Ovary (tissue), 10 donors: ENCODE measurements at places on chromosomes 4 and X.

DNA sequence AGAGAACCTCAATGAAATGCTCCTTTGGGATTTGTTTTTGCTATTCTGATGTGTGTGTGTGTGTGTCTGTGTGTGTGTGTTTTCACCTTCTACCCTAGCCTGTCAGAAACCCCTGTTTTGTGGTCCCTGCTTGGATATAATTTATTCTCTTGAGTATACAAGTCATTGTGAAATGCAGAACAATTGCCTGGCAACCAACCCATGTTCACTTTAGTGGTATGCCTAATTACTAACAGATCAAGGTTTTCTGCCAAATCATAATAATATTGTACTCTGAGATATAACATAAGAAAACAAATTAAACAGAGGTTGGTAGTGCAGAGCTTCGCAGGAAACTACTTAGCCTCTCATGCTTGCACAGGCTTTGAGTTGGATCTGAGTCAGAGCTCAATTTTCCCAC lies 7.0 kb upstream of the TET2 start:
- DNase-seq, result no peak

GRCh38 chr4:122623637-122624166 lies 2.8 kb upstream of the IL21 start:
- no peak for DNase-seq

DNA sequence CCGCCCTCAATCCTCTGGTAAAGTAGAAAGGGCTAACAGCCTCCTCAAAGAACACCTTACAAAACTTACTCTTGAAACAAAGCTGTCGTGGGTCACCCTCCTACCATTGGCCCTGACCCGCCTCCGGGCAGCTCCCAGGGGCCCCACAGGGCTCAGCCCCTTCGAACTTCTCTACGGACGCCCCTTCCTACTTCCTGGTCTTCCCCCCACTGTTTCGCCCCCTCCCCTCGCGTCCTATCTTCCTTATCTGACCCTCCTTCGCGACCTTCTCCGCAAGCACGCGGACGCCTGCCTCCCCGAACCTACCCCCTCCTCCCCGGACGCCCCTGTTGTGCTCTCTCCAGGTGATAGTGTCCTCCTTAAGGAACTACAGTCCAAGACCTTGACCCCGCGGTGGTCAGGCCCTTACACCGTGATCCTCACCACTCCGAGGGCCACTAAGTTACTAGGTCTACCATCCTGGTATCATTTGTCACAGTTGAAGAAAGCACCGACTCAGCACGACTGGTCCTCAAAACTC lies 963.1 kb downstream of the RPA4 start:
- no peak for DNase-seq

DNA sequence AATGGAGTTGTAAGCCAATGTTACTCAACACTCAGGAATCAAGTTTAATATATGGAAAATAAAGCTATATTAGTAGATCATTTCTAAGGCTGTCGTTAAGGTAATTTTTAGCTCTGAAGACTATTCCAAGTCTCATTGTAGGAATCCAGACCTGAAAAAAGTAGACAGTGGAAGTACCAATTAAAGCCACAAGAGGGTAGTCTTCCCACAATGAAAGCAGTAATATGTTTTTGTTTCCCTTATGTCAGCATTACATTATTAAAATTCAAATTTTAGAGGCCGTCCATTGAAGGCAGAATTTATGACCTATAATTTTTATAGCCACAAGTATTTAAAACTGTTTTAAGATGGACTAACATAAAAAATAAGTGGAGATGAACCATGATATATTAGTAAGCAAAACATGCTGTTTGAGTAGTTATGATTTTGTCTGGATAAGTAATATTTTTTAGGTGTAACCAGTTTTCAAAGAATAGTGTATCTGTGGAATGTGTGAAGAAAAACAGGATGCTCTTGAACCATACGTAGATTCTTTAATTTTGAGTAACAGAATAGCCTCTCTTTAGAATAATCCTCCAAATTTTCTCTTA lies 372.6 kb upstream of the TECRL start:
- no peak for DNase-seq

GRCh38 chrX:110847334-110847733 lies 51.7 kb upstream of the CHRDL1 start:
- DNase-seq, result no peak

DNA sequence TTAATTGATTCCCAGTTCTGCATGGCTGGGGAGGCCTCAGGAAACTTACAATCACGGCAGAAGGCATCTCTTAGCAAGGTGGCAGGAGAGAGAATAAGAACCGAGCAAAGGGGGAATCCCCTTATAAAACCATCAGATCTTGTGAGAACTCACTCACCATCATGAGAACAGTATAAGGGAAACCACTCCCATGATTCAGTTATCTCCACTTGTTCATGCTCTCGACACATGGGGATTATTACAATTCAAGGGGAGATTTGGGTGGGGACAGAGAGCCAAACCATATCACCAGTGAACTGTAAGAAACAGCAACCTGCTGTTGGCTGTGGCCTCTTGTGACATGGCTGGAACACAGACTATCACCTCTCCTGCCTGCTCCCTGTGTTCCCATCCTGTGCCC lies 7.1 kb upstream of the CYTL1 start:
- no peak for DNase-seq
